ENCODE measurements at places on chromosomes 6 and 20.

GRCh38 chr20:34703424-34704176, 544 bp upstream of the TP53INP2 start:
- DNase-seq: peak; percentile 15

DNA sequence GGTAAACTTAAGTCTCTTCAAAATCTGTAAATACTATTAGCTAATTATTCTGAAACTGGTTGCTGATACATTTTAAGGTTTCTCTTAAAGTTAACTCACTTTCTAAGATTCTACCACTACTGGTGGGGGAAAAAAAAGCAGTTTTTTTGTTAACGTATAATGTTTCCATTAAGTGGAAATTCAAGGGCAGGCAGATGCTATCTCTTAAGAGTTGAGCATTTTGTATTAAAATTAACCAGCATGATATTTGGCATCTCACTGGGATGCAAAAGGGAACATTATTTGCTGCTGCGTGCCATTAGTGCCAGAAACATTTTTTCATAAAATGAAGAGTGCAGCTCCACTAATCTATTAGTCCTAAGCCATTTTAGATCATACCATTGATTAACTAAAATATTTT, 246.2 kb downstream of the PRKN start:
- no peak for DNase-seq

DNA sequence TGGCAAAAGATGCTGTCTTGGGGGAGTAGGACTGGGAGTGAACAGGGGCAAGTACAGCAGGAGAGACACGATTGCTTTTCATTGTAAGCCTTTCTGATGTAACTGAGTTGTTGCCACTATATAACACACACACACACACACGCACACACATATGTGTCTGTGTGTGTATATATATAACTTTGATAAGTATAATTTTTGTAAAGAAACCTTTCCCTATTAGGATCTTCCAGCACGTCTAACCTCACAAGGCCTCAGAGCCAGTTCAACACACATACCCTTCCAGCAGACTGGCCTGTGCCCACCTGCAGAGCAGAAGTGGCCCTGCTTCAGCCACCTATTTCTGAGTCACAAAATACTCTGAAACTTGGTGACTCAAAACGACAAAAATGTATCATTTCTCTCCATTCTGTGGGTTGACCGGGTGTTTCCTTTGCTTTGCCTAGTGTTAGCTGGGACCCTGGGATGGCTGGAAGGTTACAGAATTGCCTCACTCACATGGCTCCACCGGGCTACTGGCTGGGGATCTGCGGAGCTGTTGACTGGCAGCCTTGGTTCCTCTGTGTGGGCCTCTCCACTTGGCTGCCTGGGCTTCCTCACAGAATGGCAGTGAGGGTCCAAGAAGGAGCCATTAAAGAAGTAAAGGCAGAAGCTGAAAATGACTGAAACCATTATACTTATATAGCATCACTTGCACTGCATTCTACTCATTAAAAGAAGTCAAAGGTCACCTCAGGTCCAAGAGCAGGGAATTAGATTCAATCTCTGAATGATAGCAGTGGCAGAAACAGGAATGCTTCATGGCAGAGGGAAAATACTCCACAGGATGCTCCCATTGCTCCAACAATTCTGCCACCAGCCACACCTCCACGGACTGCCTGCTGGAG, 126.4 kb downstream of the BANF2 start:
- DNase-seq: no peak

DNA sequence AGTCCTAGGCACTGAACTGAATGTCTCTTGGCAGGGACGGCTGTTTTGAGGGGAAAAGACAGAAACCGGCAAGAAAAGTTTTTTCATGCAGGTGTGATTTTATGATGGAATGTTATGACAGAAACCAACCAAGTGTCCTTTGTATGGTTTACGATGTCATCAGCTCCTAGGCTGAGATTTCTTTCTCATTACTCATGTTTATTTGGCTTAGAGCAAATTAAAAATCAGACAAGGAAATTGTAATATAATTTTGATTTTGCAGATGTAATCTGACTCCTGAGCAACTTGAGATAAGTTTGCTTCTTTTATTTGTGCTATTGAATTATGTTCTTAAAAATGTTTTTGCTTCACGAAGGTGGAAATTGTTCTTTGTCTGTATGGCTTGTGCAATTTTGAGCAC, 58.8 kb upstream of the MAP3K7 start:
- DNase-seq: no peak

DNA sequence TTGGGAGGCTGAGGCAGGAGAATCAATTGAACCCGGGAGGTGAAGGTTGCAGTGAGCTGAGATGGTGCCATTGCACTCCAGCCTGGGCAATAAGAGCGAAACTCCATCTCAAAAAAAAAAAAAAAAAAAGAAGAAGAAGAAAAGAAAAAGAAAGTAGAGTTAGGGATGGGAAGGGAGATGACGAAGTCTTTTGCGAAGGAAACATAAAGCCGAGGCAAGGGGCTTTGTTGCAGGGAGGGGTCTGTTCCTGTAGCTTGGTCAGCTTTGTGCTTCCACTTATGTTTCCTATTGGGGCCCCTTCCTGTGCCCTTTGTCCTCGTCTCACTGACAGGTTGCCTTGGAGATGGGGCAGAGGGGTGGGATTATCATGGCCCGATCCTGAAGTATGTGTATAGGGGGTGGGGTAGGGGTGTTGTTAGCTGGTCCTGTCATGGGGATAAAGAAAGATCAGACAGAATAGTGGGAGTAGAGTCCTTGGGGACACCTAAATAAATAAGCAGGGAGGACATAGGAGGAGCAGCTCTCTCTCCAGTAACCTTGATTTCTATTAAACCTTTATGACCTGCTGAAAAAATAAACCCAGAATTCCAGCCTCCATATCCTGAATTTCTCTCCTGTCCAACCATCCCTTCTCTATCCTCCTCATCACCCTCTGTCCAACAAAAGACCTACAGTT, 1.1 kb upstream of the CLIC1 start:
- DNase-seq: peak; percentile 51

- no peak for DNase-seq
These were observed 45.1 kb upstream of the FOXA2 start for GRCh38 chr20:22629447-22629846.

GRCh38 chr6:13711324-13711732, 307 bp downstream of the RANBP9 start:
- no peak for DNase-seq

Measured in NCI-H2029 (cell line).